ENCODE measurements at places on chromosomes 7 and 10.

DNA sequence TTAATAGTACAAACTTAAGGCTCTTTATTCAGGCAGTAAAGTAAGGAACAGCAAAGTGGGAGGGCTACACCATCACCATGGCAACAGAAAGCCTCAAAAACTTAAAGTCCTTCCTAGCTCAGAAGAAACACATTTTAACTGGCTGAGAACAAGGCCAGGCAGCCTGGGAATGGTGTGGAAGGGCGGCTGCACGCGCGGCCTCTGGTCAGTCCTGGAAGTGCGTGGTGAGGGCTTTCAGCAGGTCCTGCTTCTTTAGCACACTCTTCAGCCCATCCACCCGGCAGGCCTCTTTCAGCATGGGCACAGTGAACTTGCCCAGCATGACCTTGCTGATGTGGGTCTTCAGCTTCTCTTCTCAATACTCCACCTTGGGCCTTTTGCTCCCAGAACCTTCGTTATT lies 133.0 kb downstream of the CYP26A1 start:
- DNase-seq: no peak

DNA sequence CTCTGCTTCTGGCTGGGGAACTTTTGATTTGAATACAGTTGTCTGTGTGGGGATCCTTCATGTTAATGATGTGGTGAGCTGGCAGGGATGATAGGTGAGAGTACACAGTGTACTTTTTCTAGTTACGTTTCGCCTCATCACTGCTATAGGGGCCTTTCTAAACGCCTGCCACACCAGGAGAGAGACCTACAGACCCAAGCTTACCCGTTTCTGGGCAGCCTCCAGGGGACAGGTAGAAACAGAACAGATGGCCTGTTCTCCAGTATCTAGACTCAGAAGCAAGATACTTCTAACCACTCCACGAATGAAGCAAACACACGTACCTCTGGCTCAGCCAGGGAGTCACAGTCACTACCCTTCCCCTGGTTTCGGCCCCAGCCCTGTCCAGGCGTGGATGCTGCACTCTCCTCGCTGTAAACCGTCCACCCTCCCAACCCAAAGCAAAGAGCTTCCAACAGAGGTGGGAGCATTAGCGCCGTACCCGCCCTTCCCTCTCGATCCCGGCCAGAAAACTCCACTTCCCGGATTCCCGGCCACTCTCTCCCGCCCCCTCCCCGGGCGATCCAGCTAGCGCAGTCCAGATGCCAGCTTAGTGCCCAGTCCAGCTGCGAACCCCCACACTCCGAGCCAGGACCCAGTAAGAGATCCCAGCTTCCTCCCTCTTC lies 1.2 kb downstream of the CCDC6 start:
- DNase-seq: no peak

GRCh38 chr7:124856299-124856888 lies 73.2 kb downstream of the POT1 start:
- DNase-seq: peak; percentile 41

GRCh38 chr10:1698185-1698584 lies 39.1 kb downstream of the ADARB2 start:
- no peak for DNase-seq

DNA sequence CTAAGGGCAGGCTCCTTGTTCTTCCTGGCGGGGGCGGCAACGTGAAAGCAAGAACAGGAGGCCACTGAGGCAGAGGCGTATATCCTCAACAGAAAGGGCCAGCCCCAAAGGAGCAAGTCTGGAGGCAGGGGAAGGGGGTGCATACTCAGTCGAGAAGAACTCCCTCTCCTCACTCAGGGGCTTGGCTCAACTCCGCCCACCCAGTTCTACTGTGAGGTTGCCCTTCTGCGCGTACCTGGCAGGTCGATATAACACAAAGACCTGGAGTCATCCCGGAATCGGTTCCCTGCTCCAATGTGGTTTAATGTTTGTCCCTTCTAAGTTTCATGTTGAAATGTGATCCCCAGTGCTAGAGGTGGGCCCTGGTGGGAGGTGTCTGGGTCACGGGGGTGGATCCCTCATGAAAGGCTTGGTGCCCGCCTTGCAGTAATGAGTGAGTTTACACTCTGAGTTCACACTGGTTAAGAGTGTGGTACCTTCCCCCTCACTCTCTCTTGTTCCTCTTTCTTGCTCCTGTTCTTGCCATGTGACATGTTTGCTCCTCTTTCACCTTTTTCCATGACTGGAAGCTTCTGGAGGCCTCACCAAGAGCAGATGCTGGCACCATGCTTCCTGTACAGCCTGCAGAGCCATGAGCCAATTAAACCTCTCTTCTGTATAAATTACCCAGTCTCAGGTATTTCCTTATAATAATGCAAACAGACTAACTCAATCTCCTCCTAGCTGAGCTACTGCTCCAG lies 32.6 kb downstream of the GSDME start:
- no peak for DNase-seq

DNA sequence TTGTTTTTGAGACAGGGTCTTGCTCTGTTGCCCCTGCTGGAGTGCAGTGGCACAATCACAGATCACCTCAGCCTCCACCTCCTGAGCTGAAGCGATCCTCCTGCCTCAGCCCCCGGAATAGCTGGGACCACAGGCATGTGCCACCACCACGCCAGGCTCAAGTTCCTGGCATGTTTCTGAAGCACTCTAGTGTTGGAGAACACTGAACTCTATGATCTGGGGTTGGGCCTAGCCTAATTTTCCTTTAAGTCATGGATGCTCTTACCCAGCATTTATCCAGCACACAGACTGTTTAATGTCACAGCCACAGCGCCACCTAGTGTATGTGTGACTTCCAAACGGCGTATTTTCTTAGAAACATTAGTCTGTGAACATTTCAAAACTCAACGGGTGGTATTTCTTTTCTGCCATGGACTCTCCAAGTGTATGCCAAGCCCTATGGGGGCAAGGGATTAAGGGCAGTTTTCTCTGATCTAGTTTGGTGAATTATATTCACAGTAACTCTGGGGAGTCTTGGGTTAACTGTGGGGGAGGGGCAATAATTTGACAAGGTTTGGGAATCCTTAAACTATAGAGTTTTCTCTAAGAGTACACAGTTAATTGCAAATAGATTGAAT lies 91.8 kb downstream of the CREM start:
- DNase-seq: peak; percentile 84

- DNase-seq: peak; percentile 23
These were observed 190.7 kb downstream of the C7orf25 start for GRCh38 chr7:42720991-42721796.

DNA sequence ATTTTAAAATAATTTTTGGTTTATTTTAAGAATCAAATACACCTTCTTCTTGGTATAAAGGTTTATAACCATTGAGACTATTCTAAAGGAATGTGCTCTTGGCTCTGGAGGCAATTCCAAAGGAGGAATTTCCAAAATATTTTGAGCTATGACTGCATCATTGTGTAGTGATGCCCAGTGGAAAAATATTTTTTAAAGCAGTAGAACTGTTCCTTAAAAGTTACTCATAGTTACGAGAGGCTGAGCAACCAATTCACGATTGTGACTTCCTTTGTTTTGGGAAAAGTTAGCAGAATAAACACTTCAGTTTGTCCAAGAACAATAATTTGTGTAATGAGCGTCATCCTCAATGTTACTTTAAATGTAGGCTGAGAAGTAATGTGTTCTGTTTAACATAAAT lies 233.6 kb downstream of the BAMBI start:
- peak; percentile 81 for DNase-seq

DNA sequence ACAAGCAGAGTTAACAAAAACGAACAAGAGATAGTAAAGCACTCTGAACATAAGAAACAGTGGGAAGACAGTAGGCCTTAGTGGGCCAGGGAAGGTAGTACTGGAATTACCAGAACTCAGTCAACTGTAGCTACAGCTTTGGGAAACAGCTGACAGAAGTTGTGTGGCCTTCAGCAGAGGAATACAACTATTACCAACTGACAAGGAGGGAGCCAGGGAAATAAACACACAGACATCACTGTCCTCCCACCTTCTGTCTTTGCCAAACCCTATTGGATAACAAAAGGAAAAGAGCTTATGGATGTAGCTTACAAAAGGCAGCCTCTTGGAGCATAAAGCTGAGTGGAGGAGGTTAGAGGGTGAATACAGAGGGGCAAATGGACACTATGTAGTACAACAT lies 15.4 kb downstream of the MICU1 start:
- no peak for DNase-seq

- DNase-seq: peak; percentile 83
These were observed 54.0 kb downstream of the GLRX3 start for GRCh38 chr10:130190055-130190736.

- DNase-seq: no peak
These were observed 2.0 kb downstream of the SRGN start for GRCh38 chr10:69089638-69090599.

DNA sequence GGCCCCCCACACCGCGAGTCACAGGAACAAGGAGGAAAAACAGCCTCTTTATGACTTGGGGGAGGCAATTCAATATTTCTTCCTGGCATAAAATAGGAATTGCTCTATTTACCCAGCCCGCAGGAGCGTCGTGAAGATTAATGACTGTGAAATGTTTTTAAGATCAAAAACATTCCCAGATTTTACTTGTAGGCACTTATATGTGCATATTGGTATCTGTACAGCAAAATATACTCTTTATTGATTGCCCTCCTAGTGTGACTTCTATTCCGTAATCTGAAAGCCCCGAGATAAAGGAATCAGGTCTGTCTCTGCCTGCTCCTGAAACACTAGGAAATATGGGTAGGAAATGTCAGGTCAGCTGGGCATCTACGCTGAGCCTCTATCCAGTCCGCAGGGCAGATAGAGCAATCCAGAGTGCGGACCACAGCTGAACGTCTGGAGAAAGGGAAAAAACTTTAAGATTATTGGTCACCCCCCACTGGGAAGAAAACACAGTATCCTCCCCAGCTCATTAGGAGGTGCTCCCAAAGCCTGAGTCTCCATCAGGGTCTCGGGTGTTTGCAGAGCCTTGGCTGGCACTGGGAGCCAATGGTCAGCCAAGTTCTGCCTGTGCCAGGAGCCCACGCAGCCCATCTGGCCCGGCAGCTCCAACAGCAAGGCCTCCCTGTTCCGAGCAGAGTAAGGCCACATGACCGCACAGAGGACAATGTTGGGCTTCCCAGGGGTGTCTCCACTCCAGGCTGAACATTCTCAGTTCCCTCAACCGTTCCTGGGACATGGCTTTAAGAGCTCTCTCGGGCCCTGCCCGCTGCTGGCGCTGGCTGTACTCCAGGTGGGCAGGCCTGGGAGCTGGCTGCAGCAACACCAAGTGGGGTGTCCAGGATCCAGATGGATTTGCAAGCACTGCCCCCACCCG lies 7.7 kb downstream of the CTBP2 start:
- no peak for DNase-seq

DNA sequence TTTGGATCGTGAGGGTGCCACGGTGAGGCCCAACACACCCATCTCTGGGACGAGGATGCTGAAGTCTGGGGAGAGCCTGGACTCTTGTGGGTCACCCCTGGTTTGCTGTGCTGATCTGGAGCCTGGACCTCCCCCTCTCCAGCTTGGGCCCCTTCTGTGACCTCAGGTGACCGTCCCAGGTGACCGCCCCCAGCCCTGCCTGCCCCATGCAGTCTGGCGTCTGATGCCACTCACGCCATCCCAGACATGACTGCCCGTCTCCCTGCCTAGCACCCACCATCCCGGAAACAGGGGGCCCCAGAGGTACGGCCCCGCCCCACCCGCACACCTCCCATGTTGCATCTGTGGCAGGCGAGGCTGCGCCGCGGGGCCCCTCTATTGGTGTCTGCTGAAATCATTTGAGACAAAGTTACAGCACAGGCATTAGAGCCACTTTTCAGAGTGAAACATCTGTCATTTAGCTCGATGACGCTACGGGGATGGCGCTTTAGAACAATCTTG lies 21.1 kb downstream of the UNCX start:
- DNase-seq: no peak

GRCh38 chr7:34133983-34134782 lies 228.8 kb downstream of the BMPER start:
- peak; percentile 81 for DNase-seq
